CD4-positive, alpha-beta memory T cell (primary cell): ENCODE measurements at places on chromosomes 5 and 9. TPM values are rescaled to one million over a fixed set of nuclear protein-coding genes. Genes with fewer than 3 reads are reported as not detected.

- no peaks in the 10 kb centered on the region for H3K27me3 ChIP-seq
- DNase-seq, result no peak
- H3K36me3 ChIP-seq, result peaks cover 8% of the 10 kb centered on the region
- no peak overlapping the region for H3K27ac ChIP-seq
- H3K4me3 ChIP-seq, result no peak overlapping the region
These were observed 132.9 kb downstream of the STARD4 start for GRCh38 chr5:111379391-111379816.

GRCh38 chr9:121860213-121860612, 208.8 kb downstream of the DAB2IP start:
- DNase-seq, result no peak
- H3K36me3 ChIP-seq, result no peaks in the 10 kb centered on the region
- no peak overlapping the region for H3K27ac ChIP-seq

GRCh38 chr5:154900066-154900465, 37.9 kb downstream of the GEMIN5 start:
- no peak overlapping the region for H3K27ac ChIP-seq
- H3K36me3 ChIP-seq, result peaks cover 65% of the 10 kb centered on the region
- H3K27me3 ChIP-seq, result no peaks in the 10 kb centered on the region
- H3K4me3 ChIP-seq, result no peak overlapping the region
- DNase-seq, result no peak
- no peaks in the 10 kb centered on the region for H3K4me1 ChIP-seq

DNA sequence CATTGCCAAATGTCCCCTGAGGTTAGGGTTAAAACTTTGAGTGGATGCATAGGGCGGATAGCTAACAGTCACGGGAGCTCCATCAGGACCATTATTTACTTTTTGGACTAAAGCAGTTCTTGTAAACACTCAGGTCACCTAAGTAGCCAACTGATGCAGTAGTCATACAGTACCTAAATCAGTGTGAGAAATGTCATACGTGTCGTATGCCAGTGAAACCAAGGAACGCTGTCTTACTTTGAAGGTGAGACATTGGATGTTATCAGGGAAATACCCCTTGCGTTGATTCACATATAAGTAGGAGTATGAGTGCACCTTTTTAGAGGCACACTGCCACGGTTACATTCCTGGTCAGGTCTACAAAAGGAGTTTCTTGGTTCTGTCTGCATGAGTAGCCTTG, 101.9 kb downstream of the LNPEP start:
- H3K4me1 ChIP-seq, result no peaks in the 10 kb centered on the region
- H3K27me3 ChIP-seq, result no peaks in the 10 kb centered on the region
- no peak overlapping the region for H3K4me3 ChIP-seq
- H3K36me3 ChIP-seq, result peaks cover 4% of the 10 kb centered on the region
- no peak for DNase-seq

DNA sequence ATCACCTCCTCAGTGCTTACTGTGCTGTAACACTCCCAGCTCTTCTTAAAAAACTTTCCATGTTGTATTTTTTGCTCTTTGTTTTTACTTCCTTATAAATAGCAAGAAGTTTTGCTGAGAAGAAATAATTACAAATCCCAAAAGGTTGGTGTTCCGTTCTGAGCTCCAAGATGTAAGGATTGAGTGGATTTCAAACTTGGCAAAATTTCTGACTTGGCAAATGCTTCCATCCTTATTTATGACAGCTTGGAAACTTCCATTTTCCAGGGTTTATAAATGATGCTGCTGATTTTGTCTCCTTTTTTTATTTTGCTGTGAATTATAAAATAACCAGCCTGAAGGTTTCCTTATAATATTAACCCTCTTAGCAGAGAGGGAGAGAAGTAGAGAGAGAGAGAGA, 151.9 kb downstream of the NTRK2 start:
- H3K36me3 ChIP-seq, result no peaks in the 10 kb centered on the region
- H3K4me3 ChIP-seq, result no peak overlapping the region
- DNase-seq, result no peak
- no peaks in the 10 kb centered on the region for H3K4me1 ChIP-seq
- no peak overlapping the region for H3K27ac ChIP-seq

The ANKH gene
- total RNA-seq, result 165 TPM

The MAMDC2 gene
- total RNA-seq, result not detected

The HBEGF gene
- total RNA-seq, result 0.86 TPM

The SLC6A18 gene
- not detected for total RNA-seq

The FOXD4 gene
- 0.30 TPM for total RNA-seq

The CXCL14 gene
- not detected for total RNA-seq
